ENCODE measurements at places on chromosomes 1 and 21.
A peak's percentile ranks its signal among the peaks of the same experiment; 100 is the strongest.

- DNase-seq: no peak
- no peak overlapping the region for H3K4me3 ChIP-seq
- H3K36me3 ChIP-seq: no peaks in the 10 kb centered on the region
- H3K4me1 ChIP-seq: peaks cover 7% of the 10 kb centered on the region
These were observed 1019.2 kb downstream of the TTLL7 start for GRCh38 chr1:82979593-82980236.

- peak; percentile 90 for DNase-seq
- H3K27ac ChIP-seq: peak within 1 kb of the TSS; percentile 89
- H3K27me3 ChIP-seq: no peaks in the 10 kb centered on the region
- peaks cover 38% of the 10 kb centered on the region for H3K36me3 ChIP-seq
These were observed at the start of gene CD52 for GRCh38 chr1:26317612-26318337. Gene CD52 (plus strand): TSS chr1:26317958. CDS start chr1:26318018, 60 bp downstream.

DNA sequence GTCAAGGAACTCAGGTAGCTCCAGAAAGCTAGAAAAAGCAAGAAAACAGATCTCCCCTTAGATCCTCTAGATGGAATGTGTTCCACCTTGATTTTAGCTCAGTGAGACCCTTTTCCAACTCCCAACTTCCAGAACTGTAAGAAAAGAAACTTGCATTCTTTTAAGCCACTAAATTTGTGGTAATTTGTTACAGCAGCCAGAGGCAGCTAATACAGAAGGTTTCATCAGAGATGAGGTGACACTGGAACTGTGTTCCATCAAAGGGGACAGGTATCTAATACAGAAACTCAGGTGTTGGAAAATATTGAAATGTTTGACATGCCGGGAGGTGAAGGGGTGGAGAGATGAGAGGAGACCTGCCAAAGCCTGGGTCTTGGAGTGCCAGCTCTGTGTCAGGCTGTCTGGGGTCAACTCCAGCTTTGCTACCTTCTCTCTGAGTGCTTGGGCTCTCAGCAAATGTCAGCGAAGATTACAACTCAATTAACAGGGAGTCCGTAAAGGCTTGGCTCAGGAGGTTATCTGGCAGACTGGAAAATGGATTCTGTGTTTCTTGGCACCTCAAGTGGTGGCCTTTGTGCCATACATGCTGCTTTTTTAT lies 71.3 kb downstream of the PLPP3 start:
- no peak overlapping the region for H3K4me3 ChIP-seq
- DNase-seq: no peak

DNA sequence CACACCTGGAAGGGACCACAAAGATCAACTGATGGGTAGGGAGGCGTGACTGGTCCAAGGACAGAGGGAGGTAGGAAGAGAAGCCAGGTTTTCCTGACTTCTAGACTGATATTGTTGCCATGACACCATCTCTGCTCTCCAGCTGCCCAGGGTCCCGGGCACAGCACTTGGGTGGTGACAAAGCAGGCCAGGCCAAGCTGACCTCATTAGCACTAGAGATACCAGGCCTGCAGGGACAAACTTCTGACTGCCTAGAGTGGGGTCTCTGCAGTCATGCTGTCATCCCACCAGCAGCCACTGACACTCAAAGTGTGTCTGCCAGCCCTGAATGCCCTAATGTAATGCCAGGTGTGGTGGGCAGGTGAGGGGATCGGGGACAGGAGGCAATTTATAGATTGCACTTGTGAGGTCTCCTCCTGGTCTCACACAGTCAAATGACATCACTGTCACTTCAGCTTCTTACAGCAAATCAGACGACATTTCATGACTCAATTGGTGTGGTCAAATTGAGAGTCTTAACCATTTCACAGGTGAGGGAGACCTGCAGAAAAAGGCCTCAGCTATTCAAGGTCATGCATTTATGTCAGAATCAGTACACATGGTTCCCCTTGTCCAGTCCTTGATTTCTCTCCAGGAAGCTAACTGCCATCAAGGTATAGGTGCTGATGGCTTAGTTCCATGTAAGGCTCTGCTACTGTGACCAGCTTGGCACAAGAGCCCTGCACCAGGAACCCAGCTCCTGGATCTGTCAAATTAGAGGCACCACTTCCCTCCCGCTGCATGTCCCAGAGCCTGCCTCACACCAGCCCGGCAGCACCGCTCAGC lies 2.7 kb downstream of the SLC9A1 start:
- H3K4me3 ChIP-seq: peak overlapping the region; percentile 88
- peak overlapping the region; percentile 19 for H3K27ac ChIP-seq
- H3K36me3 ChIP-seq: peaks cover 9% of the 10 kb centered on the region
- no peaks in the 10 kb centered on the region for H3K27me3 ChIP-seq
- peaks cover 58% of the 10 kb centered on the region for H3K4me1 ChIP-seq
- DNase-seq: no peak

DNA sequence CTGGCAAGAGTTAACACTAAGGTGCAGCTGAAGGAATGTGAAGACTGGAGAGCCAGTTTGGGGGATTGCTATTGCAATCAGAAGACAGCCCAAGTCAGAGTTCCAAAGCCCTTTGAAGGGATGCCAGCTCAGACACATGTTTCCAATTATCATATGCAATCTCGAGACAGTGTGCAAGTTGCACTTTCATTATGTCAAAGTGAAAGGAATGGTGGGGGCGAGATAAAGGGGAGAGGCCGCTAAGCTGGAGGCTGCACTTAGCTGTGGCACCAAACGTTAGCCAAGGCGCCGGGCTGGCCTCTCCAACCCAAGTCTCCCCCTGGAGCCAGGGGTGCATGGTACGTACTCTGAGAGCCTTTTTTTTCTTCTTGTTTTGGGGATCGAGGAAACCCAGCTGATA lies 58.0 kb downstream of the NGF start:
- peaks cover 2% of the 10 kb centered on the region for H3K27me3 ChIP-seq
- DNase-seq: no peak
- H3K4me1 ChIP-seq: no peaks in the 10 kb centered on the region
- H3K36me3 ChIP-seq: no peaks in the 10 kb centered on the region
- no peak overlapping the region for H3K4me3 ChIP-seq

GRCh38 chr1:234295068-234295467 lies 78.2 kb upstream of the COA6 start:
- no peaks in the 10 kb centered on the region for H3K4me1 ChIP-seq
- peaks cover 3% of the 10 kb centered on the region for H3K27me3 ChIP-seq
- H3K4me3 ChIP-seq: no peak overlapping the region
- H3K36me3 ChIP-seq: peaks cover 3% of the 10 kb centered on the region
- no peak overlapping the region for H3K27ac ChIP-seq

Data from activated CD4-positive, alpha-beta T cell treated with anti-CD3 and anti-CD28 coated beads, Interleukin-2, amount 10 ng/mL, durations not matched to agents 7 days and 5 days (primary cell).